Occipital lobe (tissue), 3 donors: ENCODE measurements at places on chromosomes 11 and 22.

GRCh38 chr22:45731798-45732495, 60.3 kb downstream of the ATXN10 start:
- DNase-seq, result no peak

- DNase-seq, result no peak
Observed at GRCh38 chr11:37804666-37805065, 1206.6 kb upstream of the RAG2 start.

DNA sequence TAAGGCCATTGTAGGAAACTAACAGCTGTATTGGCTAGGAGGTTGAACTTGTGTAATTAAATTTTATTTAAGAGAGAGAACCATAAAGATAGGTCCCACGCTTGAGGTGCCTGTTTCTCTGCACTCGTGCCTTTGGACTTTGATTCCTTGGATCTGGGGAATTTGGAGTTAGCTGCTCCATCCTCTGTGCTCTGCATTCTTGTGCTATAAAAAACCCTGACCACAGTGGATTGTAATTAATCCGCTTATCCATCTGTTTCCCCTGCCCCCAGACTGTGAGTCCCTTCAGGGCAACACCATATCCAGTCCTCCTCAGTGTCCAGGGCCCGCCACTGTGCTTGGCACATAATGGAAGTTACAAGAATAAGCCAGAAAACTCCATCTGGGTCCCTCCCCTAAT, 169.8 kb downstream of the SPON1 start:
- no peak for DNase-seq

GRCh38 chr11:9951807-9952206, 287.9 kb downstream of the SWAP70 start:
- no peak for DNase-seq

DNA sequence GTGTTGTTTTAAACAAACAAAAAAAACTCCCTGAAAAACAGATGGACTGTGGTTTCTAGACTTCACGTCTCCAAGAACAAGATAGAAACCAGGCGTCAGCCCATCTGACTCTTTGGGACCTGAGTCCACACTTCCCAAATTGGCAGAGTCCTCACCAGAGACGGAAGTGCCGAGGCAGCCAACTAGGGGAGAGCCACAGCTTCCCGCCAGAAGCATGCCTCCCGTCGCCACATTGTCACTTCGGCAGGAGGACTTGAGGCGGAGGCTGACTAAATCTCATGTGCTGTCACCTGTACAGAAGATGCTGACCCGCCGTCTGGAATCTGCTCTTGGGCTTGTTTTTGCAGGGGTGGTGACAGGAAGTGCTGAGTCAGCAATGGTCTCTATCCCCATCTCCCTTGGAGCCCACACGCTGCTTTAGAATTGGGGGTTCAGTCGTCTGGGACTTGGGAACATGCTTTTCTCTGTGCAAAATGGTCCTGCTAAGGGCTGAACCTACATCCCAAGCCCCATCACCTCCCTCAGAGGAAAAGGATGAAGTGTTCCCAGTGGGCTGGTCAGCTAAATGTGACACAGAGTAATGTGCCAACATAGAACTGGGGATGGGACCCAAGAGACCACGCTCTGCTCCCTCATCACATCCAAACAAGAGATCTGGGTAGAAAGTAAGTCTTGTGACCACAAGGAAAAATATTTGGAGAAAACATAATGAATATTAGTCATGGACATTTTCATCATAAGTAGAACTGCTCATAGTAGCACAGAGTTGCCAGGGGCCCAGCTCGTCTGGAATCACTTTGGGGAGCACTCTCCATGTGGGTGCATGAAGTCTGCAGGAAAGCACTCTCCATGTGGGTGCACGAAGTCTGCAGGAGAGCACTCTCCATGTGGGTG, 152.9 kb downstream of the SNX19 start:
- no peak for DNase-seq

GRCh38 chr11:129896062-129896461, 684 bp upstream of the NFRKB start:
- no peak for DNase-seq

GRCh38 chr11:11320825-11321224, 32.2 kb downstream of the CSNK2A3 start:
- DNase-seq, result no peak

- no peak for DNase-seq
Observed at GRCh38 chr11:64619811-64620380, 28.9 kb downstream of the SLC22A12 start.

- no peak for DNase-seq
Observed at GRCh38 chr22:33299245-33299956, 241.2 kb upstream of the SYN3 start.

GRCh38 chr11:10441652-10442503, 13.2 kb upstream of the AMPD3 start:
- DNase-seq, result no peak

- no peak for DNase-seq
Observed at GRCh38 chr22:22418957-22419356, 89.6 kb downstream of the ZNF280B start.

DNA sequence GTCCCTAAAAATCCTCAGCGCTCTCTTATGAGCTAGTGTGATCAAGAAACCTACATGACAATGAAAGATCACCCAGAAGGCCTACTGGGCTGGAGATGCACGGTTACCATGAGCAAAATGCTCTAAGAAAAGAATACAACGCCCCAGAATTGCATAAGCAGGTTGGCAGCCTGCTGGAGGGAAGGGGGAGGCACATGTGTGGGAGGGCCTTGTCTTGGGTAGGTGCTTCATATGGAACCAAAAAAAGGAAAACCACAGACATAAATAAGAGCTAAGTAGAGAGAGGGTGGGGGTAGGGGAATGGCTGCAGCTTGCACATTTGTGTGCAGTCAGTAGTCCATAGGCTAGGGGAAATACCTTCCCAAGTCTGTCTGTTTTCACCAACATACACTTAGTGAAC, 2.8 kb downstream of the SIAE start:
- peak; percentile 14 for DNase-seq

- DNase-seq, result no peak
Observed at GRCh38 chr22:33076343-33076742, 18.2 kb upstream of the SYN3 start.

DNA sequence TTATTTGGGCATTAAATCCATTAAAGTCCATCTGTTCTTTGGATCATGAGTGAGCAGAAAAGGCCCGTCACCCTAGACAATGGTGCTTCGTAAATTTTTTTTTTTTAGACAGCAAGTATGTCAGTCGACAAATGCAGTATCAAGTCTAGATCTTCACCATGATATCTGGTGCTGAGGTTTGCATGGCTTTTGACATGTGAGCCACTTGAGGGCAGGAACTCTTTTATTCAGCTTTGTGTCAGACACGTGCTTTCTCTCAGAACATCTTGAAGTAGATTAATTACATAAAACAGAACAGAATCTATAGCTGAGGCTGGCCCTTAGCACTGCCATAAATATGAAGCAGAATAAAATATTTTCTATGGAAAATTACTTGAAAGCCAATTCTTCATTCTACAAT, 62.9 kb upstream of the CARD18 start:
- DNase-seq, result no peak

- DNase-seq, result peak; percentile 16
Observed at GRCh38 chr22:47337161-47337621, 574.7 kb downstream of the TBC1D22A start.
